ENCODE measurements at places on chromosomes 3 and 15. TPM values are rescaled to one million over a fixed set of nuclear protein-coding genes. Genes with fewer than 3 reads are reported as not detected.

LMCD1 gene
- total RNA-seq, result 26.1 TPM

NANOGP8 gene
- 0.36 TPM for total RNA-seq

GRCh38 chr3:110576960-110577359 is 494.7 kb upstream of the NECTIN3 start:
- peaks cover 5% of the 10 kb centered on the region for H3K27me3 ChIP-seq
- no peaks in the 10 kb centered on the region for H3K4me1 ChIP-seq
- no peak overlapping the region for H3K4me3 ChIP-seq
- no peak for DNase-seq
- no peak overlapping the region for H3K27ac ChIP-seq
- H3K36me3 ChIP-seq, result no peaks in the 10 kb centered on the region

DLL4 gene
- 6.2 TPM for total RNA-seq

DNA sequence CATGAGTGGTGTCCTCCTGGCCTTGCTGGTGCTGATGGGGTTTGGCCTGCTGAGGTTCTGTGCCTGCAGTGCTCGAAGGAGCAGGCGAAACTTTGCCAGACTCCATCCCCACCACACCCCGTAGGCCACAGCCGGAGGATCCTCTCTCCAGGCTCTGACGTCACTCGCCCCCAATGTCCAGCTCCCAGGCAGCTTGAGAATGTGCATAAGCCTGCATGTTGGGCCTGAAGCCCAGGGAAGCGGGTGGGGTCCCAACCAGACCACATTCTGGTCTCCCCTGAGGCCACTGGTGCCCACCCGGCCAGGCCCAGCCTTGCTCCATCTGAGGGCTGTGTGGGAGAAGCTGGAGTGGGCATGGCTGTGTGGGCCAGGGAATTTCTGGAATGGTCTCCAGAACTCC is 109.8 kb downstream of the ASB7 start:
- no peak overlapping the region for H3K27ac ChIP-seq
- H3K4me3 ChIP-seq, result no peak overlapping the region
- peaks cover 31% of the 10 kb centered on the region for H3K4me1 ChIP-seq
- H3K27me3 ChIP-seq, result peaks cover 59% of the 10 kb centered on the region
- no peak for DNase-seq
- peaks cover under 1% of the 10 kb centered on the region for H3K36me3 ChIP-seq

ZDHHC19 gene
- not detected for total RNA-seq
